Stimulated activated CD4-positive, alpha-beta T cell treated with anti-CD3 and anti-CD28 coated beads, Interleukin-1b, Interleukin-23, amount 100 ng/mL, for 1 hour (primary cell): ENCODE measurements at places on chromosomes 5 and 9.

DNA sequence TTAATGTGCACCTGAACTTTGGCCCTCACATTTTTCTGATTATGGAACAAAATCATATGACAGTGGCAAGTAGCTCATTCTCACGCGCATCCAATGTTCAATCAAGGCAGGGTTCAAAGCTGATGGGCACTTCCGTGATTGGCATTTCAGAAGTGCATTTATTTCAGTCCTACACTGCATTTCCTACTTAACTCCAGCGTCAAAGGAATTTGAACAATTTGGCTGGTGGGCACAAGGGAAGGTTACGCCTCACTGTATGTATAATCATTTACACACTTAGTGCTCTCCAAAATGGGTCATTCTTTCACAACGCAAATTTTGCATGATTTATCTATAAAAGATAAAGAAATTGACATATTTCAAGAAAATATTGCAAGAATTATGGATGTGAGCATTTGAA, 167.9 kb upstream of the VLDLR start:
- DNase-seq = no peak

GRCh38 chr5:91136271-91136670, 246.8 kb downstream of the ARRDC3 start:
- no peak for DNase-seq

GRCh38 chr9:68750255-68750654, 45.2 kb downstream of the PIP5K1B start:
- no peak for DNase-seq

- DNase-seq = no peak
Measured at GRCh38 chr9:12813960-12814876, 39.4 kb downstream of the LURAP1L start.

GRCh38 chr9:24073666-24074065, 247.6 kb upstream of the ELAVL2 start:
- no peak for DNase-seq
